ENCODE measurements at places on chromosomes 5 and 9.

DNA sequence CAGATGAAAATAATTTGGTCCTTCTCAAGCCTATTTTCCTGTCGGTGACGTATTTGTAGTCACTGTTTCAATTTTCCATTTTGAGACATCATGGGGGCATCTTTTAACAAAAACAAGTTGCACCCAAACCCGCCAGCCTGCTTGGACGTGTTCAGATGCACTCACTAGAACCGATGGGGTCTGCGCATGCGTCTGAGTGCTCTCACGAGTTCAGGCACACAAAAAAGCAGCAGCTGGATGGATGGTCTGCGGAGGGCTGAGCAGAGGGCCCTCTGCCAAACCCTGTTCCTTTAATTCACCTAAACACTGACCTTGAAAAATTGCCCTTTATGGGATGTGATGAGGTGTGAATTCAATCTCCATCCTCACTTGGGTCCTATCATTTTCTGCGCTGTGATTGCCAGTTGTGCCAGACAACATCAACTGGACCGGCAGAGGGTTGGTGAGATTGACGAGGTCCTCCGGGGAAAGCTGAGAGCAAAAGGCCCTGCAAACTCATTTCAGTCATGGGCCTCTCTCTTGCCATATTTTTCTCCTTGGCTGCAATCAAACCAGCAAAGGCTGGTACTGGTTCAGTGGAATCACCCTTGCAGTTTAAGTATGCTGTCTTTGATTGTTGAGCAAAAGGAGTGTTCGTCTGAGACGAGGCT lies 251.9 kb downstream of the NFIB start:
- no peak for DNase-seq

DNA sequence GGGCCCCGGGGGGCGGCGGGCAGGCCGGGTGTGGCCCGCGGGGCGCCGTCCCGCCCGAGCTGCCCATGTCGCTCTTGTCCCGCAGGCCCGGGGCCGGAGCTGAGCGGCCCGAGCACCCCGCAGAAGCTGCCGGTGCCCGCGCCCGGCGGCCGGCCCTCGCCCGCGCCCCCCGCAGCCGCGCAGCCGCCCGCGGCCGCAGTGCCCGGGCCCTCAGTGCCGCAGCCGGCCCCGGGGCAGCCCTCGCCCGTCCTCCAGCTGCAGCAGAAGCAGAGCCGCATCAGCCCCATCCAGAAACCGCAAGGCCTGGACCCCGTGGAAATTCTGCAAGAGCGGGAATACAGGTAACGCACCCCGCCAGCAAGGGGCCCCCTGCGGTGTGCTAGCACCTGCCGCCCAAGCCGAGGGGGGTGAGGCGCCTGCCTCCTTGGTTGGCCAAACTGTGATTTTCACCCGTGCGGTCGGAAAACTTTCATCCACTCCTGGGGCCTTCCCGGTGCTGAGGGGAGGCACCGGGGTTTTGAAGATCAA lies 32.1 kb downstream of the SMARCA2 start:
- DNase-seq = no peak

- no peak for DNase-seq
Measured at GRCh38 chr9:137804908-137805630, 72.5 kb upstream of the CACNA1B start.

DNA sequence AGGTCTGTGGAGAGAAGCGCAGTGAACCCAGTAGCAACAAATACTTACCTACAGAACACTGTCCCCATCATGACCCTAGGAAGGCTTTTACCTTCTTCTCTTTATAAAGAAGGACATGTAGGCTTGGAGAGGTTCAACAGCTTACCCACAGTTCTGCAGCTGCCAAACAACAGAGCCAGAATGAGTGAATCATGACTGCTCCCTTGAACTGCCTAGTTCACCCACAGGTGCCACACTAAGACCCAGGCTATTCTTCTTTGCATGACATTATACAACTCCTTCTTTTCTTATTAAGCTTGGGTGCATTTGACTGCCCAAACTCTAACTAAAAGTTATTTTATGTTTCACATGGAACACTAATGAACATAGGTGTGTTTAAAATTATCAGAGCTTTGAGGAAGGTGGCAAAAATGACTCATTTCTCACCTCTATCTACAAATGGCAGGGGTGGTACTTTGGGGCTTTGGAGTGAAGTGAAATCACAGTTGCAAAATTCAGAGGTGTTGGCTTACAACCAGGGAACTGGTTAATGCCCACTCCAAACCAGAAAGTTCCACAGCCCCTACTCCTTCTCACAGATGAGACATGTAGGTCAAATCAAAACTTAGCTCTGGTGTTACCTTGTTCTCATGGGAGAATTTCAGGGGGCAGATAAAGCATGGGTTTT lies 201.6 kb downstream of the SEMA6A start:
- DNase-seq = no peak

- DNase-seq = no peak
Measured at GRCh38 chr5:114408847-114409246, 47.0 kb downstream of the KCNN2 start.

DNA sequence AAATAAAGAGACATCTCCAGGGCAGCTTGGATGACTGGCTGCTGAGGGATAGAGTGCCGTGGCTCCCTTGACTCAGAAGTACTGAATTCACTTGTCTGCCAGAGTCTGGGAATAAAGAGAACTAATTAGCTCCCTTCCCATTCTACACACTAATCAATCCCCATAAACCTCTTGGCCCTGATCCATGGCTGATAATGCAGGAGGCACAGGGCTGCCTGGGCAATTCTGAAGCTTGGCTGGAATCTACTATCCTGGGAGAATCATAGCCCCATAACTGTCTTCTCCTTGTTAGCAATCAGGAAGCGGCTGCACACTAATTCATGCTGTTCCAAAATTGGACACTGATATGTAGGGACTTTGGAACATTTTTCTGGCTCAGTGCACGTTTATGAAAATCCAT lies 197.7 kb downstream of the PTTG1 start:
- no peak for DNase-seq

DNA sequence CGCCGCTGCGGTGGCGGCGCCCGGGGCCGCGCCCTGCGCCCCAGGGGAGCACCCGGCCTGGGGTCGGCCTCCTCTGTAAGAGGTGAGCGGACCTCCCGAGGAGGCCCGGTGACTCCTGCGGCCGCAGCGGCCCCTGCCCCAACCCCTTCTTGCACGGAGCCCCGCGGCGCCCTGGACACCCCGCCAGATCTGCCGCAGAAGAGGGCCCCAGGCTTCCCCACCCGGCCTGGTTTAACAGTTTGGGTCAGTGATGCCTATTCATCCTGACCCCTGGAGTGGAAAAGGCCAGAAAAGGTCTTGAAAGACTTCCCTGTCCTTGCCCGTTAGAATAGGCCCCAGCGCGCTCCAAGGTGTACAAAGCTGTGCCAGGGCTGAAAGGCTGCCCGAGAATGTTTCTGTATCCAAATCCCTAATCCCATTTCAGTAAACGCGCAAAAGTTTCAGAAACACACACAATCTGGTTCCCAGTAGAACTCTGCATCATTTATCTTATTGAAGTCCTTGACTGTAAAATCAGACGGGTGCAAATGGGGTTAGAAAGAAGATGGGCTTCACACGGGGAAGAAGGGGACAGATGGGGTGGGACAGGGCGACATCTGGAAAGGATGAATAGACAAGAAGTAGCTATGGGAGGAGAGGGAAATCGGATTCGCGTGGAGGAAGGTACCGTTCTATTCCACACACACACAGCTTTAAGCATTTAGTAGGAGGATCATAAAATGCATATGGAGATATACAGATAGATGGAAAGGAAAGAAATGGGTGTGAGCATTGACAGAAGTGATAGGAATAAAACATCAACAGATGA lies 1.1 kb upstream of the SSBP2 start:
- no peak for DNase-seq

- no peak for DNase-seq
Measured at GRCh38 chr9:27184556-27185351, 75.7 kb downstream of the TEK start.

- DNase-seq = no peak
Measured at GRCh38 chr9:3887221-3887653, 361.4 kb upstream of the RFX3 start.

DNA sequence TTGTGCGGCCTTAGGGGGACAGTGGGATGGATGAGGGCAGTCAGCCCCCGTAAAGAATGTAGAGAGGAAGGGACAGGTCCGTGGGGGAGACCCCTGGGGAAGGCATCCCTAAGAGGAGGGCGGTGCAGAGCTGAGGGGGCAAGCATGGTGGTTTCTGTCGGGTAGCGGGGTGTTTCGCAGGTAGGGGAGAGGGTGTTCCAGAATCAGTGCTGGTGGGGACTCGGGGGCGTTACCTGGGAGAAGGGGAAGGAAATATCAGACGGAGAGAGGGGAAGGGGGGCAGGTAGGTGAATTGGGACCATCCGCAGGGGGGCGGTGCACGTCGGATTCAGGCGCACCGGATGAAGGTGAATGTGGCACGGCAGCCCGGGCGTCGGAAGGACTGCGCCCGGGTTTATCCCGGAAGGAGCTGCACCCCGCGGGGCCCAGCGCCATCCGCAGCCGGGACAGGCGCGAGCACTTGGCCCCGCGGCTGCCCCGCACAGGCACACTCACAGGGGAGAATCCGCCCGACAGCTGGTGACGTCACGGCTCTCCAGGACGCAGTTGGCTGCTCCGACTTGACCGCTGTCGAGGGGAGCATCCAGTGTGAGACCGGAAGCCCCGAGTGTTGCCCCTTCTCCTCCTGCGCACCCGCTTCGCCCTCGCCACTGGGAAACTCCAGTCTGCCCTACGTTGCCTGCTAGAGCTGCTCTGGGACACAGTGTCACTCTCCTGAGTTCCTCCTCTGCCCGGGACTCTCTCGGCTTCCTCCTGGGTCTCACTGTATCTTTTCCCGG lies 1.3 kb downstream of the CD72 start:
- peak; percentile 56 for DNase-seq
